Activated CD8-positive, alpha-beta memory T cell treated with anti-CD3 and anti-CD28 coated beads for 4 hours (primary cell): ENCODE measurements at places on chromosomes 6 and 20.

DNA sequence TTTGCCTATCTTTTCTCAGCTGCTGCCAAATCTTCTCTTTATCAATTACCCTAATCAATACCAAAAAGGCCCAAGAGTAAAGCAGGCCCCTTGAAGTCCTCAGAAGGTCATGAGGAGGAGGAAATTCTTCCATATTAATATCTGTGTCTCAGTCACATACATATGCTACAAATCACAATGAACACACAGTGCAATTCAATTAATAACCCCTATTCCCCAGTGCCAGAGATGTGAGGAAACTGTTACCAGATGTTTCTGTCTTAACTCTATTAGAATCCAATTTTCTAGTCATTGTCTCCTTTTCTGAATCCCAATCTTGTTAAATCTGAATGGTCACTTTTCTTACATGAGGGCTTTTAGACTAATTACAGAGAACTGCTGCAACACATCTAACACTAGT lies 45.9 kb upstream of the SLC2A12 start:
- no peak for DNase-seq

GRCh38 chr6:105459864-105460263 lies 57.0 kb upstream of the PREP start:
- no peak for DNase-seq

DNA sequence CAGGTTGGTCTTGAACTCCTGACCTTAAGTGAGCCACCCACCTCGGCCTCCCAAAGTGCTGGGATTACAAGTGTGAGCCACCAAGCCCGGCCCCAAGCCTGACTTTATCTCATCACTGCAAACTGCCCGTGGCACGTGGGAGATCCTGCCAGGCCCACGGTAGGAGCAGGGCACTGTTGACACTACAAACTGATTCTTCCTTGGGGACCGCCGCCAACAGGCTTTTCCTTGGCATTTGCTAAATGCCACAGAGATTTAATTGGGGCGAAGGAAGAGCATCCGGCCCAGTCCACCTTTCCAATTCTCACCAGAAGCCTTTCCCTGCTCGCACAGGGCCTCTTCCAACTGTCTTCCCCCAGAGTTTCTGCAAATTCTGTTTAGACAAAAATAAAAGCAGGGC lies 11.0 kb downstream of the ATP9A start:
- DNase-seq = no peak

- DNase-seq = no peak
Measured at GRCh38 chr6:122671251-122671650, 61.0 kb downstream of the PKIB start.

- DNase-seq = no peak
Measured at GRCh38 chr20:39117491-39117890, 155.3 kb downstream of the DHX35 start.

DNA sequence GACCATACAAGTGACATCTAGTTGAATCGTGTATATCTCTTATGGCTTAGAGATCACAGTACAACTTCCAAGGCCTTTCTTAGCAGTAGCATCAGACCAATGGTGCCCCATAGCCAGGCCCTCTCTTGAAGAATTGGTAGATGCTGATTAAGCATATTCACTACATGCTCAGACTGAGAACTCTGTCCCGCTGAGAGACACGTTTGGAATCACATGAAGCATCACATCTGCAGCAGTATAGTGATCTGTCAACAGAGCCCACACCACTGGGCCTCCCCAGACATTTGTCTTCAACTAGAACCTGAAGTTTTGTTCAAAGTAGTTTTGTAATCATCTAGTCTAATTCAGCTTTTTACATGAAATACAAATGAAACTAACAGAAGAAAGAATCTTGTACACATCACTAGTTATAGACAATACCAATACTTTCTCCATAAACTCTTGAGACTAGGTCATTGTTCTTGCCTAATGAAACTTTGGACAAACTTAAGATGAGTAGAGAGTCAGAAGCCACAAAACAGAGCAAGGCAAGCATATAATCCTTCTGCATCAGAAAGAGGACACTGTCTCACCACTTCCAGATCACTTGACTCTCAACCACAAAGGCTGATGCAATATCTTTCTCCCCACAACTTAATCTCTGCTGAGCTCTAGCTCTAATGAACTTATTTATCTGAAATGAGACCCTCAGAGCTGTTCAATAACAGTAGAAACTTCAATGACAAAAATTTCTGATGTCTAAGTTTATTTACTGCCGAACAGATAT lies 182.7 kb downstream of the TBX18 start:
- no peak for DNase-seq

DNA sequence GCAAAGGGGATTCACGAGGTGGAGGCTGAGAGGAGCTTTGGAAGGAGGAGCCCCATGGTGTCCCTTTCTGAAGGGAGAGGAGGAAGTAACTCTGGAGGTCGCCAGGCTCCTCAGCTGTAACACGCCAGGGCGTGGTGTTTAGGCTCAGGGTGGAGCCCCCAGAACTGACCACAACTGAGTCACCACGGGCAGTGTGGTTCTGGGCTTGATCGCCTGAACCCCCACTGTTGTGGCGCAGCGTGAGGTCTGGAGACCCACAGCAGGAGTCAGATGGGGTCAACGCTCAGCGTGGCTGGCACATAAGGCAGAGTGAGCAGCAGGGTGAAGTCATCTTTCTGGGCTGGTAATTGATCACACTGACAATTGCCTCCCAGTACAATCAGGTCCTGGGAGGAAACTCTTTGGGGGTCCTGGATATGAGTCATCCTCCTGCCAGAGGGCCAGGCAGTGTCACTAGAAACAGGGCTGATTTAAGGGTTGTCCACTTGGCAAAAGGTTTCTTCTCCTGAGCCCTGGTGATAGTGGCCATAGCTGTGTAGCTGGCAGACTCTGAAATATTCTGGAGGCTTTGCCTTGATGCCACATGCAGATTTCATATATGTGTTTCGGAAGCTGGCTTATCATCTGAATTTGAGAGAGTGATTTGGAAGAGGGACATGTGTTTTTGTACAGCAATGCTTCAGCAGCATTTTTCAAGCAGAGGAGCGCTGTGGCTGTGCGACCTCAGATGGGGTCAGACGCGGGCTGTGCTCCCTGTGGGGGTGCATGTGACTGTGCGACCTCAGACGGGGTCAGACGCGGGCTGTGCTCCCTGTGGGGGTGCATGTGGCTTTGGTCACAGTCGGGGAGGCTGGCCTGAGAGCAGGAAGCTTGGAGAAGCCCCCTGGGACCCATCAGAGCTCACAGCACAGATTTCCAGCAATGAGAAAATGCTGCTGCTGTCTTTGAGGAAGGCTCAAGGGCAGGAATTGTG lies 50.0 kb downstream of the SYNJ2 start:
- peak; percentile 40 for DNase-seq

DNA sequence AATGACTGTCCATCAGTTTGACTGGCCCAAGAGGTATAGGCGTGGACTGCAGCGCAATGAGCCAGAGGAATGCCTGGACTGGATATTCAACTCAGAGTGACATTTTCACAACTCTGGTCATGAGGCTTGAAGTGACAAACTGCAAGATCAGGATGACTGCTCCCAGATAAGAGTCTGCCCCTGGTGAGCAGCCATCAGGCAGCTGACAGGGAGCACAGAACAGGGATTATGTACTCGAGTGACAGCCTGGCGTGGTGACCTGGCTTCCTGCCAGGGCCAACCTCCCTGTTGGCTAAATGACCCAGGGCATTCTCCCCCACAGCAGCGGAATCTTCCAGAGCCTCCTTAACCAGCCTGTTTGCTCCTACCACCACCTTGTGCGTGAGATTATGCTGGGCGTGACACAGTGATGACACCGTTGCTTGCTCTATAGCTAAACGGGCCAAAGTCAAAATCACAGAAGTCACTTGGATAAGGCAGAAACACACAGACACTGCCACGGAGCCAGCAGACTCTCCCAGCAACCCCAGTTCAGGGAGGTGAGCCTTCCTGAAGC lies 209.1 kb upstream of the JARID2 start:
- no peak for DNase-seq

DNA sequence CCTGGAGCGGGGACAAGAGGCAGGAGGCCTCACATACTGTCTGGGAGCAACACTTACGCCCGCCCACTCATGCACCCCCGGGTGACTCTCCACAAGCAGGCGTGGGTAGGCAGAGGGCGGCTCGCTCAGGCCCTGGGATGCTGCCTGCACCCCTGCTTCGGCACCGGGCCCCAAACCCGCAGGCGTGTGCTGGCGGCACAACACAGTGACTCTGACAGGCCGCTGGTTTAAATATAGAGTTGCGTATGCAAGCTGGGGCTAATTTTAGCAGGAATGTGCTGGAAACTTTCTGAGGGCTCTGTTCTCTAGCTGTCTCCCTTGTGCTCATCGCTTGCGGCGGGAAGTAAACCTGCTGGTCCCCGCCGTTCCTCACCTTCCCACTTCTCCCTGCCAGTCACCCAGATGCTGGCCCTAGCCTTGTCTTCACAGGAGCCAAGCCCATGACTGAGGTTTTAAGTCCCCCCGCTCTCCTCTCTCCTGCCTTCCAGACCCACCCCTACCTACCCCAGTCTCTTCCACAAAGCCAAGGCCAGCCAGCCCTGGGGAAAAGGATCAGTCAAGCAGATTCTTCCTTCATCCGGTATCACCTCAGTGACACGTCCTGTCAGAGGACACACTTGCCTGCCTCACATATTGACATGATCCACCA lies 94.5 kb upstream of the FOXP4 start:
- no peak for DNase-seq

DNA sequence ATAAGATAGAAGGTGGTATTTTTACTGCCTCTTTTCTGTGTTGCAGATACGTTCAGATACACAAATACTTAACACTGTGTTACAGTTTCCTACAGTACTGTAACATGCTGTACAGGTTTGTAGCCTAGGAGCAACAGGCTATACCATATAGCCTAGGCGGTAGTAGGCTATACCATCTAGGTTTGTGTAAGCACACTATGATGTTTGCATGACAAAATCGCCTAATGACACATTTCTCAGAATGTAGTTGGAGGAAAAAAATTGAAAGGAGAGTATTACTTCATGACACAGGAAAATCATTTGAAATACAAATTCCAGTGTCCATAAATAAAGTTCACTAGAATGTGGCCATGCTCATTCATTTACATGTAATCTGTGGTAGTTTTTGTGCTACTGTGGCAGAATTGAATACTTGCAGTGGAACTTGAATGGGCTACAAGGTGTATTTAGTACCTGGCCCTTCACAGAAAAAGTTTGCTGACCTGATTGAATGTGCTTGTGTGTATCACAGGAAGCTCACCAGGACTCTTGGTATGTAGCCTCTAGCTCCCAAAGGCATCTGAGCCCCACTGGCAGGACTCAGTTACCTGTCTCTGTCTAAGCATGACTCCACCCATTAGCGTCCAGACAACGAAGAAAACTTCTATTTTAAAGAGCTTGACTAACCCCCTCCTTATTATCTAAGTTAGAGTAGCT lies 18.8 kb downstream of the TOP1 start:
- no peak for DNase-seq

- DNase-seq = no peak
Measured at GRCh38 chr20:63978319-63979228, 868 bp downstream of the SAMD10 start.

GRCh38 chr20:50320901-50321796 lies 130.5 kb downstream of the CEBPB start:
- DNase-seq = no peak

GRCh38 chr6:68108233-68108835 lies 526.7 kb upstream of the ADGRB3 start:
- DNase-seq = no peak

- DNase-seq = no peak
Measured at GRCh38 chr6:31930962-31931361, 3.4 kb downstream of the C2 start.
